Activated CD4-positive, alpha-beta T cell treated with anti-CD3 and anti-CD28 coated beads, Interleukin-10, Interleukin-2, amounts not matched to agents 100 ng/mL and 50 ng/mL, durations not matched to agents 16 hours and 8 hours (primary cell): ENCODE measurements at places on chromosomes 12 and 14.

DNA sequence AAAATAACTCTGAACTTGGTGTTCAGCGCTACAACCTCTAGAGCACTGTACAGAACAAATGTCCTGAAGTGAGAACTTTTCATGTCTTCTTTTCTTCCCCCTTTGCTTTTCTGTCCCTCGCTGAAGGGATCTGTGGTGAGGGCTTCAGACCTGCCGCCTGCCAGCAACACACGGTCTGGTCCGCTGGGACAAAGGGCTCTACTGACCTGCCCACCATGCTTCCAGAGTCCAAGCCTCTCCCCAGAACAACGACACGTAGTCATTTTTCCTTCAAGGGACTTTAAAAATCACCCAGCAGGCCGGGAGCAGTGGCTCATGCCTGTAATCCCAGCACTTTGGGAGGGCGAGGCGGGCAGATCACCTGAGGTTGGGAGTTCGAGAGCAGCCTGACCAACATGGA is 140.4 kb downstream of the EFCAB11 start:
- DNase-seq, result no peak

GRCh38 chr12:81450920-81451739 is 308.0 kb downstream of the PPFIA2 start:
- peak; percentile 14 for DNase-seq

- no peak for DNase-seq
Observed at GRCh38 chr12:47267571-47267970, 187.8 kb upstream of the AMIGO2 start.

- DNase-seq, result no peak
Observed at GRCh38 chr12:14928931-14929330, 9.4 kb downstream of the ERP27 start.

GRCh38 chr14:68806526-68807147 is 13.8 kb upstream of the ZFP36L1 start:
- DNase-seq, result no peak

DNA sequence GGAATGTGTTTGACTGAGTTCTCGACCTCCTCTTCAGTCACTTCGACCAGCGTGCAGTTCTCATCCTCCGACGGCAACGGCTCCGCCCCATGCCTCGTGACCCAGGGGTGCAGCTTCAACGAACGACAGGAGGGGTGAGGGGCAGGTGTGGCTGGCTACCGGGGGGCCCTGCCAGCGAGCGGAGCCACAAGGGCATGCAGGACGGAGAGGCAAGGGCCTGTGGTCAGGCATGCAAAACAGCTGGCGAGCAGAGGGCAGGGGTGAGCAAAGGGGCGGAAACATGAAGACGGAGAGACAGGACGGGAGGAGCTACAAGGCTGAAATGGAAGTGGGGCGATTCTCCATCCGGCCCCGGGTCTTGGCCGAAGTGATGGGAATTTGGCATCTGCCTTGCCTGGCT is 38.7 kb downstream of the P2RX4 start:
- DNase-seq, result no peak

DNA sequence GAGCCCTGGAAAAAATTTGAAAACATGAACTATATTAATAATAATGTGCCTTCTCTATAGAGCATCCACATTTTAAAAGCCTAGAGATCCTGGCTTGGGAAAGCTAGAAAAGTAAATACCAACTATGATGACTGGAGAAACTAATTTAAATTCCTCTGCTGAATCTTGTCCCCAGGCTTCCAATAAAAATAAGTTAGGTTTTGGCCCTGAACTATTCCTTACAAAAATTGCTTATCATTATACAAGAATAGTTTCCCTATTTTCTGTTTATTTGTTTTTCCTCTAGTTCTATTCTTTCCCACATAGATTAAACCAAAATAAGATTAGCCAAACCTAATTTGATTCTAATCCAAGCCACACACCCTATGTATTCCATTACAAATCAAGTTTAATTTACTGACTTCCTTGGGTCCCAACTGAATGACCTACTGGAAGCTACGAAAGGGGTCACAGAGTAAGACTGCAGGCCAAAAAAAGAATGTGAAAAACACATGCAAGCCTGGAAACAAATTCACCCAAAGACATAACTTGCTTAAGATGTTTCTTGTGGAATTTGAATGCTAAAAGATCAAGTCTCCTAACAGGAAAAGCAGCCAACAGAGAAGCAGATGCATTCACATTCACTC is 133.0 kb downstream of the PAWR start:
- no peak for DNase-seq

- no peak for DNase-seq
Observed at GRCh38 chr12:18383203-18383602, 121.9 kb downstream of the PIK3C2G start.

- no peak for DNase-seq
Observed at GRCh38 chr12:116006141-116006540, 271.4 kb downstream of the MED13L start.

DNA sequence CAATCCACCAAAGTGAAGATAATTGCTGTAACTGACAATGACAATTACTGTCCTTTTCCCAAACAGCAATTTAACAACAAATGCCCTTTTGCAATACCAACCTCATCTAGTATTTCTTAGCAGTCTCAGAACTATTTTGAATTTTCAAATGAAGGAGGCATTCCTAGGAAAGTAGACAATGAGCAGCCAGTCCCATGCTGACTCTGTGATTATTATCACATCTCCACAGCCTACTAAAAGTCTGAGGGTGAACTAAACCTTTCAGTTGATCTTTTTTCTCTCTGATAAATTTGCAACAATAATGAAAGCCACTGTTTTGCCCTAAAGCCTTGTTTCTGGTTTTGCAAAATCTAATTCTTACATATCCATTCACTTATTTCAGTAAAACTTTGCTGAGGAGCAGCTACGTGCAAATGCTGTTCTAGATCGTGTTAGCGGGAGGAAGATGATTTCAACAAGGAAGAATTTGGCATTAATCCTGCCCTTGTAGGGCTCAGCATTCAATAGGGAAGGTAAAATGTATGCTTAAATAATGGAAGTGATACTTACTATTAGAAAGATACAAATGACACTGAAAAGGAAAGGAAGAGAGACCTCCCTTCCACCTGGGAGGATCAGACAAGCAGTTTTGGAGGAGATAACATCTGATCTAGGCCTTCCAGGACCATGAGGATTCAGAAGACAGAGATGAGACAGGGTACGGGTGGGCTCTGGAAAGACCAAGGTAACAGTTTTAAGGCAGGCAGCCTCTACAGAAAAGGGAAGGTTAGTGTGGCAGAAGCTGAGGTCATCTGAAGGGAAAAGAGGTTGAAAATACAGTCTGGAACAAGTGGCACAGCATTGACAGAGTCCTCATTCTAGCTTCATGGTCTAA is 47.4 kb downstream of the SLC38A1 start:
- DNase-seq, result no peak

- no peak for DNase-seq
Observed at GRCh38 chr12:116368196-116369194, 91.0 kb upstream of the MED13L start.

DNA sequence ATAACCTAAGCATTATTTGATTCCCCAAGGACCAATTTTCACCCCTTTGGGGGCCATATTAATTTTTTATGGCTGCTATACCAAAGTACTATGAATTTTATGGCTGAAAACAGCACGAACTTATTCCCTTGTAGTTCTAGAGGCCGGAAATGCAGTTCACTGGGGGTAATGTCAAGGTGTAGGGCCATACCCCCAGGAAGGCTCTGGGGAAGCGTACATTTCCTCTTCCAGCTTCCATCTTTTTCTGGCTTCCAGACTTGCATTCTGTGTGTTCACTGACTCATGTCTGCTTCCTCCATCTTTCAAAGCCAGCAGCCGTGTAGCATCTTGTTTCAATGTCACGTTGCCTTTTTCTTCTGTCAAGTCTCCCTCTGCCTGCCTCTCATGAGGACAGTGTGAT is 133.5 kb downstream of the BICD1 start:
- DNase-seq, result no peak

GRCh38 chr12:116539905-116540482 is 19.2 kb upstream of the MAP1LC3B2 start:
- DNase-seq, result no peak

DNA sequence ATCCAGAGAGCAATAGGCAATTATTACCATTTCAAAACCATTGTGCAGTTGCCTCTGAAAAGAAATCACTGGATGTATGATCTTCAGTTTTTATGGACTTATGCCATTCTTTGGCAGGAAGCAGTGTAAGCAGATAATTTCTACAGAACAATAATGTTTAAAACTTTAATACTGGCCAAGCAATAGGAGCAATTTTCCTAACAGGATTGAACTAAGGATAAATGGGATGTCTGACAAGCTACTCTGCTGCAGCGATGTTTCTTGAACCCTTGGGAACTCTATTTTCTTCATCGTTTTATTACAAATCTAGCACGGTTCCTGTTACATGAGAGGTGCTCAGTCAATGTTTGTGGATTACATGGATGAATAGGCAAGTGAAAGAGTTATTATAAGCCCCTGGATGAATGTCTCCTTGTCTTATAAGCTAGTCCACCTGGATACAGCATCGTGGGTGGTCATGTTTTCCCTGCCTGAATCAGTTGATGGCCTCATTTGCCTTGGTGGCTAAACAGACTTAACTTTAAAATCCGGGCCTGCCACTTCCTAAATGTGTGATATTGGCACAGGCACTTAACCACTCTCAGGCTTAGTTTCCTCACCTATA is 68.2 kb upstream of the MDM1 start:
- DNase-seq, result no peak

- DNase-seq, result no peak
Observed at GRCh38 chr12:89414851-89415250, 62.5 kb upstream of the DUSP6 start.

GRCh38 chr14:100540141-100540925 is 46.9 kb downstream of the BEGAIN start:
- no peak for DNase-seq

GRCh38 chr14:34851395-34851794 is 23.8 kb downstream of the BAZ1A start:
- DNase-seq, result no peak

DNA sequence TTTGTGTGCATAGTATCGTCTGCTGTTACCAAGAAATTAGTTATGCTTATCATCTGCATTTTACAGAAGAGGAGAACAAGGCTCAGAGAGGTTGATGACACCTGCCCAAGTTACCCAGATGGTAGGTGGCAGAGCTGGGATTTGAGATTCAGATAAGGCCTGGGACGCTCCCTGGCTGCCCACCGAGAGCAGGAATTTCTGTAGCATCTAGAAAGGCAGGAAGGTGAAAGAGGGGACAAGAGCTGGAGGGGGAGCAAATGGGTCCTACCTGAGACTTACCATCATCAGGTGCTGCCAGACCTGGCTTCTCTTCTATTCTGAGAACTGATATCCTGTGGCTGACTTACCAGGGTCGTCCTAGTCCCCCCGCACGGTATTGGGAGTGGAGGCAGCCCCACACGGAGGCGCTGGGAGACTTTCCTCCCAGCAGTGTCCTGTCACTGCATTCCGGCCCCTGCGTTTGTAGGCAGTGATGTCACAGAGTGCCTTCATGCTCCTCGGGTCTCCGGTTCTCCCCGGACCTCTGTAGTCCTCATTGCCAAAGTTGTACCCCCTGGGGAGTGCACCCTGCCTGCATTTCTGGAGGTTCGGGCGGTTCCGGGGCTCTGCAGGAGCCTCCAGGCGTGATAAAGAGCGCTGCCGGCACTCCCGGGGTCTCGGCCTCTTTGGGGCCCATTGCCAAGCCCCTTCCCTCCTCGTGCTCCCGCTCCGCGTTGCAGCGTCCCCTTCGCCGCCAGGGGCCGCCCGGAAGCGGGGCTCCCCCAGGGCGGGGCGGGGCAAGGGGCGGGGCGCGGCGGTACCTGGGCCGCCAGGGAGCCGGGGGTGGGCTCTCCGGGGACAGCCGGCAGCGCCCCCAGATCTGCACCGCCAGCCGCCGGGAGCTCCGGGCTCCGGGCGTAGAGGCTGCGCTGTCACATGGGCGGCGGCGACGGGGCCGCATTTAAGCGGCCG is at the start of gene CABP1:
TSS of gene CABP1 (plus strand) at position 856 of the 951 bp plus-strand sequence. CDS start at position 916, 60 bp downstream.
- DNase-seq, result peak; percentile 60

DNA sequence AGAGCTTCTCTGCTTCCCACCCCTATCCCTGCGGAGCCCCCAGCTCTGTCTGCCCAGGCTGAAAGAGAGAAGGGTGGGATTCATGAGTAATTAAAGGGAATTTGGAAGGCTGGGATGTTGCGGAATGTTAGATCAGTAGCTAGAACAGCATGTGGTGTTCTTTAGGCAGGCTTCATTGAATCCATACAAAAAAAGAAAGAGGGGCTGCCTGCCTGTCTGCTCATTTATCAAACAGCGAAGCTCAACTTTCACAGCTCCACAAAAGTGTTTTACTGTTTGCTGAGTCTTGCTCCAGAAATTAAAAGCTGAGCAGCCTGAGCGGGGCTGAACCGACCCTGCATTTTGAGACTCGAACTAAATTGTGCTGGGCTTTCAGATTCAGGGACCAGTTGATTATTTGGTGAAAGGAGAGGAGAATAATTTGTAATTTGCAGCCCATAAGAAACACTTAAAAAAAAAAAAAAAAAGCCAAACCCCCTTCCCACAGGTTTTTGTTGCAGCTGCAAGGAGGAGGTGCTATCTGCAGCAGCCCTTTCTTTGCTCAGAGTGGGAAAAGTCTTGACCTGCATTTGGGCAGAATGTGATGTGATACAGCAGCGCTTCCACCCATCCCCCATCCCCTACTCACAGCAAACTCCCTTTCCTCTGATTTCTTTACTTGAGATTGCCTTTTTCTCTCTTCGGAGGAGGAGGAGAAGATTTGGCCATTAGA is 89.7 kb downstream of the RFX4 start:
- DNase-seq, result no peak

DNA sequence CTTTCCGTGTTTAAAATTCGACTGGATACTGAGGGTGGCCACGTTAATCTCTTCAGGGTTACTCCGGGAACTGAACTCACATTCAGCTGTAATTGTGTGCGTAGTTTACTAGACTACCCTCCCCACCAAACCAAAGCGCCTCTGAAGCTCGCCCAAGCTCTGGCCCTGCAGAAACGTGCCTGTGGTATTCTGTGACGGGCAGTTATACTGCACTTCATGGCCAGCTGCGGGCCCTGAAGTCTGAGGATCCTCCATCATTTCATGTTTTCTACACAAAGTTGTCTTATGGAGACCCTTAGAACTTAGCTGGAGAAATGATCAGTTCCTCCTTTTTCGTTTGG is 688 bp downstream of the ZNF26 start:
- no peak for DNase-seq

DNA sequence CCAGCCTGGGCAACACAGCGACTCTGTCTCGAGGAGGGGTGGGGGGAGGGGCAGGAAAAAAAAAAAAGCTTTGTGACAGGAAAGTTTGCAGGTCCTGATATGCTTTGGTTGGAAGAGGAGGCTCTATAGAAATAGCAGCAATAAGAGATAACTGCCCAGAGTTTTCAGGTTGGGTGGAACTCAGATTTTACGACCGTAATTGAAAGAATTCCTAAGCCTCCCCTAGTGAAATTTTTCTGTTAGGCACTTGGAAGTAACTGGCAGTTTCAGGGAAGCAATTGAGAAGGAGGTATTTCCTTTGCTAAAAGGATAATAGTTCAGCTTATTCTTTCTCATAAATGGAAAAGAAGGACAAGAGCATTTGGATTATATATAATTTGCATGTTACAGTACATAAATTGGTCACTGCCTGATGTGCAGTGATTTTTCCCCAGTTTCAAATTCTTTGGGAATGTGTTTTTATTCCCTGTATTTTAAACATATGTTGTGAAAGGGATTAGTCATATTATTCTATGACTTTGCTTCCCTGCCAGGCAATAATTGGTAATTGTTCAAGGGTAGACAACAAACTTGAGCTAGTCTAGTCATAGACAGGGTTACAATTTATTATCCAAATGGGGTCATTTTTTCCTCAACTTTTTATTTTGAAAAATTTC is 452.8 kb downstream of the AEBP2 start:
- no peak for DNase-seq
